HuH-7.5 (cell line): ENCODE measurements at places on chromosomes 7 and 10.

- no peak for DNase-seq
Measured at GRCh38 chr10:12834721-12835120, 166.8 kb downstream of the CCDC3 start.

DNA sequence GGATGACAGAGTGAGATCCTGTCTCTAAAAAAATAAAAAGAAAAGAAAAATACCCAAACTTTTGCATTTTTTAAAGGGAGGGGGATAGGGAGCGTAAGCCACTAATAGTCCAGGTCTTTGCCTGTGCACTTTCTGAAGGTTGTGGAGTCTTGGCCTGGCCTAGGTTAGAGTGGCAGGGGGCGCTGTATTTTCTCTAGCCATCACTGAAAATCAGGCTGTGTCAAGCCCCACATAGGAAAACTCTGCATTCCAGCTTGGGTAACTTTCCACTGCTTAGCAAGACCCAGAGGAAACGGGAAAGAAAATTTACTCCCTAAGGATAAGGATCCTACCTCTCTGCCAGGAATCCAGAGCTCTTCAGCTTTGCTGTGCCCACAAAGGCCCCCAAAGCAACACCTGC lies 10.5 kb upstream of the PAX4 start:
- no peak for DNase-seq

GRCh38 chr7:129793506-129794310 lies 159.1 kb downstream of the UBE2H start:
- no peak for DNase-seq

- DNase-seq = no peak
Measured at GRCh38 chr10:12513003-12513365, 163.6 kb downstream of the CAMK1D start.

DNA sequence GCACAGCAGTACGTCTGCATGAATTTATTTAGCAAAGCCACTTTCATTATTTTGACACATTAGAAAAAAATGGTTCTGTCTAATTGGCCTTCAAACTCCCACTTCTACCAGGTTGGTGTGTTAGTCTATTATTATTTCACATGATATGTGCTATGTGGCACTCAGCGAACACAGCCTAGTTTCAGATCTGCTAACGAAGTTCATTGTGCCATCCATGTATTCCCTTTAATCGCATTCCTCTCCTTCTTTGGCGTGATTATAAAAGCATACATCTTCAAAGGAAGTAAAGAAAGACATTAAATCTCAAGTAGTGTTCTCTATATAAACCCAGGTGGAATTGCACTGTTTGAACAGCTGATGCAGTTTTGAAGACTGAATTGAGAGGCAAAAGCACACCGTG lies 96.4 kb upstream of the CACNA2D1 start:
- no peak for DNase-seq

GRCh38 chr7:80307227-80307856 lies 172.7 kb downstream of the GNAI1 start:
- no peak for DNase-seq

- peak; percentile 59 for DNase-seq
Measured at GRCh38 chr7:139645572-139646523, 122.4 kb downstream of the CLEC2L start.

- no peak for DNase-seq
Measured at GRCh38 chr7:28151965-28152364, 28.6 kb downstream of the JAZF1 start.

- no peak for DNase-seq
Measured at GRCh38 chr7:9189703-9190102, 756.3 kb downstream of the NXPH1 start.

DNA sequence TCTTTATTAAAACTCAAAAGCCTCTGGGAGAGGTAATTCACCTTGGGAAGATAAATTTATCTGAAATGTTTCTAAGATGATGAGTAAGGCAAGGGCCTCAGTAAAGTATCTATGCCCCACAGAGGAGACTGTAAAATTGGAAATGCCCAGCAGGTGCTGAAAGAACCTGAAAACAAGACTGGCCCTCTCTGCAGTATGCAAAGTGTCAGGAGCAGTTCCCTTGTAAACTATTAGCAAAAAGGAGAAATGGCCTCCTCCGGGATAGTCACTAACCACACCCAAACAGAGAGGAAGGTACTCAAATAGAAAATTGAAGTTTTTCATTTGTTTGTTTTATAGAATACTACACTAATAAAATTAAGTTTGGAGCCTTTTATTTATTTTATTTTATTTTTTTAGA lies 81.2 kb downstream of the FZD1 start:
- DNase-seq = no peak

GRCh38 chr10:63313066-63313717 lies 152.6 kb downstream of the JMJD1C start:
- DNase-seq = no peak

DNA sequence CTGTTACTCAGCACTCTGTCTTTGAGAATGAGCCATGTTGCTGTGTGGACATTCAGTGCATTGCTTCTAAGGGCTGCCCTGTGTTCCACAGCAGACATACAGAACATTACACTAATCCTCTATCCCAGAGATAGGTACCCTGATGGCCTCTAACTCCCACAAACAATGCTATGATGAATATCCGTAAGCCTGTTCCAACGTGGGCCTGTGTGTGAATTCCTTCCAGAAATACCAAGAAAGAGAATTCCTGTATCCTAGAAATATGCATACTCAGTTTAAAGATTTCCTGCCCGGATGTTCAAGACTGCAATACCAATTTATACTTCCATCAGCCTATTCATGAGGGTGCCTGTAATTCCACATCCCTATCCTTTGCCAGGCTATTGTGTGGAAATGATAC lies 21.3 kb upstream of the ST8SIA6 start:
- no peak for DNase-seq

- DNase-seq = no peak
Measured at GRCh38 chr10:99433378-99434020, 3.1 kb upstream of the GOT1 start.

DNA sequence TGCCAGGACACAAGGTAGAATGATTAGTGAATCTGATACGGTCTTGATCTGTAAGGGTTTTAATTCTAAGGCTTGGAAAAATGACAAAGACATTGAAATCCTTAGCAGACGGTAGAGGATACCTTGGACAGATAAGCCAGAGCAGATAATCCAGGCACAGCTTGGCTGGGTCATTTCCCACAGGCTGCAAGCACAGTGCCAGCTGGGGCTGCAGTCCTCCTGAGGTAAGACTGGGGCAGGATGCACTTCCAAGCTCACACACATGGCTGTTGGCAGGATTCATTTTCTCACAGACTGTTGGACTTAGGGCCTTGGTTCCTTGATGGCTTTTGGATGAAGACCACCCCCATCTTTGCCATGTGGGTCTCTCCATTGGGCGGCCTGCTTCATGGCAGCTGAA lies 63.2 kb upstream of the BMPER start:
- DNase-seq = no peak

GRCh38 chr7:100016215-100016901 lies 962 bp downstream of the ZKSCAN1 start:
- no peak for DNase-seq

DNA sequence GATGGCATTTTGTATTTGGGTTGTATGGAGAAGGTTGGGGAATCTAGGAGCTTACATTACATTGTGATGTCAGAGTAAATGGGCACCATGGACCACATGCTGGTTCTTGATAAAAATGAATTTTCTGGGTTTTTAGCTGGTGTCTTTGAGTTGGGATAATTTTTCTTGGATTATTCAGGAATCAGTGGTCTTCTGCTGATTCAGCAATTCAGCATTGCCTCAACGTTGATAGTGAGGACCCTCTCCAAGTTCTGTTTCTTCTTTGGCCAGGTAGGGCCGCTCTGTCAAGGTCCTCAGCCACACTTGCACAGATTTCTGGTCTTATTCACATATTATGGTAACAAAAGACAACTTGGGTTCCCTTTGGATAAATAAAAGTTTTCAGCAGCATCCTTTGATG lies 312.0 kb upstream of the TPK1 start:
- DNase-seq = no peak

DNA sequence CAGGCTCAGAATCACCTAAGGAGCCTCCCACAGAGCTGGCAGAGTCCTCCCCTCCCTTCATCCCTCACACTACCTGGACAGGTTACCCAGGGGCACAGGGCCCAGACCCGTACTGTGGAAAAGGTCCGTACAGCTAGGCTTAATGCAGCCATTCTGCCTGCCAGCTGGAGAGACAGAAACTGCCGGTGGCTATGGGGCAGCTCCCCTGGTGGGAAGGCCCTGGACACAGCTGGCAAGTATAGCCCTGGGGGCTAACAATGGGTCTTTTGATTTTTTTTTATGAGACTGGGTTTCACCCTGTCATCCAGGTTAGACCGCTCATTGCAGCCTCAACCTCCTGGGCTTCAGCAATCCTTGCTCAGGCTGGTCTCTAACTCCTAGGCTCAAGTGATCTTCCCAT lies 68.3 kb downstream of the GNA12 start:
- DNase-seq = no peak

DNA sequence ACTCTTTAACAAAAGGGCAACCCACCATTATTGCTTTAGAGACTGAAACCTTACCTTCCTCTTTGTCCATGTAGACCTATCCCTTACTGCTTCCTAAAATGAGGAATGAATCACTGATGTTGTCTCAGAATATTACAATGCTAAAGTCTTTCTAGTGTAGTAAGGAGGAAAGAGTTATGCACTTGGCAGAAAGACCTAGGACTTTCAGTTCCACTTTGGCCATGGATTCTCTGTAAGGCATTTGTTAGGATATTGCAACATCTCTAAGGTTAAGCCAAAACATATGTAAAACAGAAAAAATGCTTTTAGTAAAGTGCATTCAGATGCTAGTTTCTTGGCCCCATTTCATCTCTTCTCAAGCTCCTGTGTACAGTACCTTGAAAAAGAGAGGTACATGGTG lies 230.9 kb downstream of the PARD3 start:
- no peak for DNase-seq

- no peak for DNase-seq
Measured at GRCh38 chr7:23462846-23463245, 7.4 kb downstream of the IGF2BP3 start.

DNA sequence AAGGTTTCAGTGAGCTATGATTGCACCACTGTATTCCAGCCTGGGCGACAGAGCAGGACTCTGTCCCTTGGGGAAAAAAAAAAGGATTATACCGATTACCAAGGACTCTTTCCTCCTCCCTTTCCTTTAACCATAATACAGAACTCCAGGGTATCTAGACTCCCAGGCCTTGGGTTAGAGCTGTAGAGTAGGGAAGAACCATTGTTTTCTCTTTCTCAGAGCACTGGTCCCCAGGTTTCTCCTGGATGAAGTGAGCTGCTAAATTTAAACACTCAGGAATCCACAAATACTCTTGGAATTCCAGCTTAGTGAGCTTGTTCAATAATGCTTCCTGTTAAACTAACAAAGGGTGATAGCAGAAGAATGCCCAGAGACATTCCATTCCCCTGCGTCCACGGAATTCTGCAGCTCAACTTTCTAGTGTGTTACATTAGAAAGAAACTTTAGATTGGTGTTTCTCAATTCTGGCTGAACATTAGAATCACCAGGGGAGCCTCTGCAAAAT lies 14.6 kb upstream of the RPEL1 start:
- DNase-seq = peak; percentile 27

GRCh38 chr7:45987521-45988290 lies 66.6 kb upstream of the IGFBP3 start:
- DNase-seq = no peak

GRCh38 chr10:126398383-126398743 lies 10.1 kb upstream of the ADAM12 start:
- DNase-seq = no peak

DNA sequence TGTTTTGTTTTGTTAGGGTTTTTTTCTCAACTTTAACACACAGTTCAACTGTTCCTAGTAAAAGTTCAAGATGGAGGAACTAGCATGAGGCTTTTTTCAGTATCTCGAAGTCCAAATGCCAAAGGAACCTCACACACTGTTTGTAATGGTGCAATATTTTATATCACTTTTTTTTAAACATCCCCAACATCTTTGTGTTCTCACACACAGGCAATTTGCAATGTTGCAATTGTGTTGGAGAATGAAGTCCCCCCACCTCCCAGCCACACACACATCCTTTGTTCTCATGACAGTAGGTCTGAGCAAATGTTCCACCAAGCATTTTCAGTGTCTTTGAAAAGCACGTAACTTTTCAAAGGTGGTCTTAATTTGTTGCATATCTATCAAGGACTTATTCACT lies 120.9 kb downstream of the TWIST1 start:
- DNase-seq = no peak

- DNase-seq = no peak
Measured at GRCh38 chr7:148336411-148336810, 254.2 kb upstream of the C7orf33 start.

GRCh38 chr10:49296836-49297235 lies 2.1 kb upstream of the C10orf71 start:
- no peak for DNase-seq

- DNase-seq = no peak
Measured at GRCh38 chr7:116097365-116098009, 66.9 kb upstream of the TFEC start.

DNA sequence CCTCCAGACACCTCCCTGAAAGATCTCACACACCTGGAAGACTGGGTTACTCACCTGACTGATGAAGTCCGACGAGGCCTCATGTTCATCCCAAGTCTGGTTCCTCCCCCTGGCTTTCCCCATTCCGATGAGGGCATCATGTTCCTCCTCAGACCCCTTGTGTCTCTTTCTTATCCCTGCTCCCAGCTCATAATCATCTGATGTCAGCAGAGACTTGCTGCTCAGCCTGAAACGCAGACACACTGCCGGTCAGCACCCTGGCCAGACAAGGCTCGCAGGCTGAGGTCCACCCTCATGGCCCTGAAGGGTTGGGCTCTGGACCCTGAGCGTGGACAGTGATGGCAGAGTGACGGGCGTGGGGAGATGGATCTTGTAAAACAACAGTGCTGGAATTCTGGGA lies 64.3 kb downstream of the TNRC18 start:
- no peak for DNase-seq

- DNase-seq = no peak
Measured at GRCh38 chr10:72875250-72876055, 18.1 kb upstream of the OIT3 start.

DNA sequence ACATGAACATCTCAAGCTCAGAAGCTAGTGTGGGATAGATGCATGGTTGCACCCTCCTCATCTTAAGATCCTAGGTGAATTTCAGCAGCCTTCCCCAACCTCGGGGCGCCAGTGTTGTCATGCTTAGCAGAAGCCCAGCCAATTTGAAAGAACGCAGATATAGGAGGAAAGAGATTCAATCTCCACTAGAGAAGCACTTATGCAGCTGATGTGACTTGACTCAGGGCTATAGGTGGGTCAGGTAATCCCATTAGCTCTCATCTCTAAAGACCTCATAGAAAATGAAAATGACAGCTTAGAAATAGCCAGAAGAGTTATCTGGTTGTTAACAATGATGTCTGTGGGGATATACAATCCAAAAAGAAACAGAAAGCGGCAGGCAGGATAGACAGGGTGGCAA lies 310.5 kb downstream of the GPAM start:
- DNase-seq = no peak

DNA sequence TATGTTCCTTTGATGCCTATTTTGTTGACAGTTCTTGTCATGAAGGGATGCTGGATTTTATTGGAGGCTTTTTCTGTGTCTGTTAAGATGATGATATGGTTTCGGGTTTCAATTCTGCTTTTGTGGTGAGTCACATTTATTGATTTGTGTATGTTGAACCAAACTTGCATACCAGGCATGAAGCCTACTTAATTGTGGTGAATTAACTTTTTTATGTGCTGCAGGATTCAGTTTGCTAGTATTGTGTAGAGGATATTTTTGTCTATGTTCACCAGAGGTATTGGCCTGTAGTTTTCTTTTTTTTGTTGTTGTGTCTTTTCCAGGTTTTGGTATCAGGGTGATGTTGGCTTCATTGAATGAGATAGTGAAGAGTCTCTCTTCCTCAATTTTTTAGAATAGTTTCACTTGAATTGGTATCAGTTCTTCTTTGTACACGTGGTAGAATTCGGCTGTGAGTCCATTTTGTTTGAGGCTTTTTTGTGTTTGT lies 345.9 kb downstream of the KIF20B start:
- DNase-seq = no peak

GRCh38 chr10:117878626-117879025 lies 168.1 kb downstream of the RAB11FIP2 start:
- no peak for DNase-seq
